WTC11 (cell line): ENCODE measurements at places on chromosomes 11 and 22.

GRCh38 chr22:44926491-44927415 is 83.1 kb downstream of the PHF21B start:
- DNase-seq = no peak

GRCh38 chr22:50342651-50343540 is at the start of gene PPP6R2:
Gene PPP6R2, plus strand, starts transcription at chr22:50343327. Its CDS starts 50,582 bp downstream, at chr22:50393909.
- DNase-seq = peak; percentile 78

DNA sequence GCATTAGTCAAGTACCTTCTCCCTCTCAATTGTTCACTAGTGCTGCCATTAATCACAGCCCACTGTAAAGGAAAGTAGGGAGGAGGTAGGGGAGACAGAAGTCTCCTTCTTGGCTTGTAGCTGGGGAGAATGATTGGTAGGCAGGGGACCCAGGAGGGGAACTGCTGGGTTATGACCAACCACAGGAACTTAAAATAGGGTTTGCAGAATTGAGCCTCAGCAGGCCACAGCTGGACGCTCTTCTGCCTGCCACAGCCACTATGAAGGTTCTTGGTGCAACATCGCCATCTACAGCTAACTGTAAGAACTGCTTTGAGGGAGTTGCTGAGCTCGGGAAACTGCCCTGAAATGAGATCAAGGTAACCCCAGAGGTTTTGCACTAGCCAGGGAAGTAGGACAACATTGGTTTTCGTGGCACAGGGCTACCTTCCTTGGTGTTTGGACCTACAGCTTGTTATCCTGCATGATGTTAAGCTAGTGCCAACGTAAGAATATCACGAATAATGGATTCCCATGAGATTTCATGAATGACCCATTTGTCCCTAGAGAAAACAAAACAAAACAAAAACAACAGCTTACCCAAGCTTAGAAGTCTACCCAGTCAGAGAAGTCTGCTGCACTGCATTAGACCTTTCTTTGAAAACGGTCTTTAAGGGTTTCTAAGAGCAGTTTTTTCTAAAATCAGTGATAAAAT is 787.1 kb upstream of the API5 start:
- peak; percentile 59 for DNase-seq

GRCh38 chr22:42972649-42973535 is 42.1 kb downstream of the PACSIN2 start:
- DNase-seq = no peak

GRCh38 chr22:23237201-23237798 is 57.0 kb downstream of the BCR start:
- DNase-seq = peak; percentile 62

- no peak for DNase-seq
Observed at GRCh38 chr22:37752189-37753087, 55.3 kb upstream of the GCAT start.

GRCh38 chr11:8988329-8989234 is 15.2 kb downstream of the NRIP3 start:
- no peak for DNase-seq

DNA sequence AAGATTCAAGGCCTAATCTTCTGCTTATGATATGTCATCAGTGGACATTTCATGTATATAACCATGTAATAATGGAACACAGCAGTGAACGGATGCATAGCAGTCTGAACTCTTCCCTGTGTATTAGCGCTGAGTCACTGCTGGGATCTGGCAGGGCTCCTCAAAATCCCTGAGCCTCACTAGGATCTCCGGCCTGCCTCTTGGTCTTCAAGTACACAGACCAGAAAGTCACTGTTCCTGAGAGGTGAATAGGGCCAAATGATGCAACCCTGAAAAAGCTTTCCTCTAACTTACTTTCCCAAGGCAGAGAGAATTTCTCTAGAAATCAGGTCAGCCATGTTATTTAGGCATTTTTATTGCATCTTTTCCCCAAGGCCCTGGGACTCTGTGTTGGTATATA is 35.0 kb downstream of the POU2AF1 start:
- no peak for DNase-seq

DNA sequence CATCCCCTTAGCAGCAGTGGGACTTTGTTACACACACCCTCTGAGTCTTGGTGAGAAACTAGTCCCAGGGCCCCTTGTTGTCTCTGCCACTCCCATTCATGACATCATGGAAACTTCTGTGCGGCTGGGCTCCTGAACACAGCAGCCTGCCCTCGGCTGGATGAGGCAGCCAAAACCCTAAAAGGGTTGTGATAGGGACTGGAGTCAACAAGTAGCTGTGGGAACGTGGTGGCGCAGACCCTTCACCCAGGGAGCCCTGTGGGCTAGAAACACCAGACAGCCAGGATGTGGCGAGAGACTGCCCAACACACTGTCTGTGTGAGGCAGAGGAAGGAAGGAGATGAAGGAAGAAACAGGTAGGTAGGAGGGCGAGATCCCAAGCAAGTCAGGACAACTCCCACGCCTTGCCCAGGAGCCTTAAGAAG is 3.9 kb downstream of the CD3D start:
- DNase-seq = no peak

DNA sequence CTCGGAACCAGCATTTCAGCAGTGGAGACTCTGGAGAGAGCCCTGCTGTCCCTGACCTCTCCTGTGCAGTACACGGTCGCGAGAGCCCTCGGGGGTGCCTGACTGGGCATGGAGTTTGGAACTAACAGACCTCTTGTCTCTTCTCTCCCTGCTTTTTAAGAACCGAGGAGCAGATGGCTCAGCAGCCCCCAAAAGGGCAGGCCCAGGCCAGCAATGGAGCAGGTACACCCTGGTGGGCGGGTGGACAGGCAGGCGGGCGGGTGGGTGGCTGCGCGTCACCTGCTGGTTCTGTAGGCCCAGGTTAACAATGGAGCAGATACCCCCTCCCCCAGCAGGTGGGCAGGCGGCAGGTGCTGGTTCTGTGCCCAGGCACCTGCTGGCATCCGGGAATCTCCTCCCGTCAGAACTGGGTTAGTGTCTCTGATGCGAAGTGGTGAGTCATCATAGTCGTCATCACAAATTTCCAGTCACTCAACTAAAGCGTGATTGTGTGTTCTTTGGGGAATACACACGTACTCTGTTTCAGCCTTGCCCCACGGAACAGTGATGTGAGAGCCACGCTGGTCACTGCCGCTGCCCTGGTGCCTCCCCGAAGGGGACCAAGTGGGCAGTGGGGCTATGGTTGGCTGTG is 41.1 kb downstream of the GRAMD4 start:
- no peak for DNase-seq

GRCh38 chr11:11345099-11345498 is 8.0 kb downstream of the CSNK2A3 start:
- no peak for DNase-seq

- no peak for DNase-seq
Observed at GRCh38 chr11:47437746-47438418, 11.1 kb downstream of the RAPSN start.

DNA sequence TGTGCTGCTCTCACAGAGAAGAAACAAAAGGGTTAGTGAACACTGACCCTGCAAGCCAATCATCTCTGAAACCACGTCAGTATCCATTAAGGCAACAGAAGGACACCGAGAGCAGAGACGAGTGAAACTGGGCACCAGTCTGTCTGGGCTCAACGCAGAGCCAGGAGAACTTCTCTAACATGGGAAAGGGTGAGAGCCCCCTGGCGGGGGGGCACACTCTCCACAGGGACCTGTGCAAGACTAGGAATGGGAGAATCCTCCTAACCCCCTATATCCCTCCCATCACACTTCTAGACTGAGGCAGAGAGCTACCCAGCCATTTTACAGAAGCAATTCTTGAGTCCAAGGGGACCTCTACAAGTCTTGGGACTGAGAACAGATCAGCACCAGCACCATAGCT is 285.8 kb downstream of the SOX6 start:
- peak; percentile 12 for DNase-seq

DNA sequence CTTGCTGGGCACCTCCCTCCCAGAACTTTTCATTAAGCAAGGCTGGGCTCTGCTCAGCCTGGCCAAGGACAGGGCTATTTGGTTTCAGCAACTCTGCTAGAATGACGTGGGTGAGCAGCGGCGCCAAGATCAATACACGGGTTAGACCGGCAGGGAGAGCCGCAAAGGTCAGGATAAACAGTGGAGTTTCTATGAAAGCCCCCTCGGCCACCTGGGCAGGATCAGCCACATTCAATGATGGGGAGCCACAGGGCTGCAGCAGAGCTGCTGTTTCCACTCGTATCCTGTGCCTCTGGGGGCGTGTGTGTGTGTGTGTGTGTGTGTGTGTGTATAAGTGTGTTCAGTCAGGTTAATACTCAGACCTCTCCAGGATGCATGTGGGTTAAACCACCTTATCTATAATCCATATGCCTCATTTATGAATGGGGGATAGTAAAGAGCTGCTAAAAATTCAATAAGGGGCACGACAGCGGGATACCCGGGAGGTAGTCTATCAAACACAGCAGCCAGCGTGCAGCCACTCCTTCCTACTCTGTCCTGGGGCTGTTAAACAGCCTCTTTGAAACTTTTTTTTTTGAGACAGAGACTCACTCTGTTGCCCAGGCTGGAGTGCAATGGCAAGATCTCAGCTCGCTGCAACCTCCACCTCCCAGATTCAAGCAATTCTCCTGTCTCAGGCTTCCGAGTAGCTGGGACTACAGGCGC is 34.8 kb downstream of the MYH9 start:
- DNase-seq = no peak

- peak; percentile 6 for DNase-seq
Observed at GRCh38 chr11:17575431-17576425, 28.7 kb downstream of the OTOG start.

DNA sequence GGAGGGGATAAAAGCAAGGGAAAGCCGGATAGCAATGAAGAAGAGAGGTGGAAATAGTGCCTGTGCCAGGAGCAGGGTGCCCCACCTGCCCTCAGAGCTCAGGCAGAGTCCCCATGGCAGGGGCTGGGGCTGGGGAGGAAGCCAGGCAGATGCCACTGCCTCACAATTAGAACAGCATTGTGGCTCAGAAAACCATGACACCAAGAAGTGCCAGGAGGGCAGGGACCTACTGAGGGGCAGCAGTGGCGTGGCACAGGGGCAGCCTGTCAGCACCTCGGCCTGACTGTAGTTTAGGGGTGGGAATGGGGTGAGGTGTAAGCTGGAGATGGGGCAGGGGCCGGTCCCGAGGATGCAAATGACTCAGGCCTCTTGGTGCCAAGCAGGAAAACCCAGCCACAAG is 532.1 kb upstream of the B3GAT1 start:
- DNase-seq = no peak

- DNase-seq = no peak
Observed at GRCh38 chr11:28303477-28304191, 195.4 kb downstream of the METTL15 start.

GRCh38 chr22:25643232-25644000 is 78.9 kb downstream of the GRK3 start:
- no peak for DNase-seq

DNA sequence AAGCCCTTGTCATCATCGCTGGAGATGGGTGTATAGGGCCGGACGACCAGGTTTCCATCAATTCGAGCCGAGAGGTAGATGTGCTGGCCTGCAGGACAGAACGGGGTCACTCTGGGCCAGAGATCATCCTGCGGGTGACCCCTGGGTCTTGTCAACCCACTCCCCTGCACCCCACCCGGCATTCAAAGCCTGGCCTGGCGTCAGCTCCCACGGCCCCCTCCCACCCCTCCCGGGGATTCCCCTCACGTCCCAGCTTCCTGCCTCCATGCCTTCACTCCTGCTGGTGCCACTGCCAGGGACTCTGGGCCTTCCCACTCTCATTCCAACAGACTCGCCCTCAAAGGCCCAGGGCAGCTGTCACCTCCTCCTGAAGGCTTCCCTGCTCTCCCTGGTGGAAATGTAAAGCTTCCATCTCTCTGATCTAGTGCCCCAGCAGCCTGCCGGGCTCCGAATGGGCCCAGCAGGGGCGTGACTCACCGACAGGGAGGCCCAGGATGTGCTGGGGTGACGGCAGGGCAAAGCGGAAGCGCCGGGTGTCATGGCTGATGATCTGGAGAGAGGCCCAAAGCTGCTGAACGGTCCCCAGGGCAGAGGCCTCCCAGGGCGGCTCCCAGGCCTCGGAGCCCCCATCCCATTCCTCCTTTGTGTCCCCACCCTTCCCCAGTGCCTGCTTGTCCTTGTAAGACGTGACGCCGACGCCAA is 9.3 kb downstream of the ATP5MGL start:
- no peak for DNase-seq
